Nucleus accumbens (tissue), 56 donors: ENCODE measurements at places on chromosomes 7 and 10.

GRCh38 chr7:5143935-5144903, 45.8 kb upstream of the WIPI2 start:
- peak; percentile 19 for DNase-seq

GRCh38 chr7:123935436-123936381, 10.7 kb downstream of the SPAM1 start:
- DNase-seq = no peak

DNA sequence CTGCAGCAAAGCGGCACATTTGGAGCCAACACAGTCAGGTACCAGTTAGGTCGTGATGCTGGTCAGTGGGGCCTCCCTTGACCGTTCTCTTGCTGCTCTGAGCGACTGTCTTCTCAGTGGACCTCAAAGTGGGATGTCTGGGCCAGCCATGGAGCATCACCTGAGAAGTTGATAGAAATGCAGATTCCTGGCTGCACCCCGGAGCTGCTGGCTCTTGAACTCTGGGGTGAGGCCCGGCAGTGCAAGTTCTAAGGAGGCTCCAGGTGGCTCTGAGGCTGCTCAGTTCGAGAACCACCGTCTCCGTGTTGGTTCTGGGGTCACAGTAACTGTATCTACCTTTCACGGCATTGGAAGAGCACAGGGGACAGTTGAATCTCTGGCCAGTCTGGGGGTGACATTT, 147.5 kb downstream of the WDR37 start:
- no peak for DNase-seq

DNA sequence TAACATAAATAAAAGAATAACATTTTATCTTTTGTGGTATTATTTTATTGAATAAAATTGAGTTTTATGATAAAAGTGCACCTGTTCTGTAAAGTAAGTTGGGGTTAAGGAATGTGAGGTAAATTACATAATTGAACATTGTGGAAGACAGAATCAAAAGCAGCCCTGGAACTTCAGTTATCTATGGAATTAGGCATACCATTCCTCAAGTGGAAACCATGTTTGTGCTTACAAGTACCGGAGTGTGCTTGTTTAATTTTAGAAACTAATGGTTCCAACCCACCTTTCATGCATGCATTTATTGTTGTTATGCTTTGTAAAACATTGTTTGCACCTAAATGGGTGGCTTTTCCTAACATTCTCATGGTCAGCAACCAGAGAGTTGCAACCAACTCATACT, 28.0 kb downstream of the RBM17 start:
- no peak for DNase-seq

- DNase-seq = no peak
Observed at GRCh38 chr7:105675934-105676371, 94.7 kb upstream of the EFCAB10 start.

- DNase-seq = no peak
Observed at GRCh38 chr10:46298477-46299285, 11.9 kb downstream of the ANTXRL start.

GRCh38 chr7:97357459-97357858, 240.0 kb downstream of the SDHAF3 start:
- DNase-seq = no peak

- no peak for DNase-seq
Observed at GRCh38 chr10:33643042-33643441, 308.6 kb upstream of the NRP1 start.

DNA sequence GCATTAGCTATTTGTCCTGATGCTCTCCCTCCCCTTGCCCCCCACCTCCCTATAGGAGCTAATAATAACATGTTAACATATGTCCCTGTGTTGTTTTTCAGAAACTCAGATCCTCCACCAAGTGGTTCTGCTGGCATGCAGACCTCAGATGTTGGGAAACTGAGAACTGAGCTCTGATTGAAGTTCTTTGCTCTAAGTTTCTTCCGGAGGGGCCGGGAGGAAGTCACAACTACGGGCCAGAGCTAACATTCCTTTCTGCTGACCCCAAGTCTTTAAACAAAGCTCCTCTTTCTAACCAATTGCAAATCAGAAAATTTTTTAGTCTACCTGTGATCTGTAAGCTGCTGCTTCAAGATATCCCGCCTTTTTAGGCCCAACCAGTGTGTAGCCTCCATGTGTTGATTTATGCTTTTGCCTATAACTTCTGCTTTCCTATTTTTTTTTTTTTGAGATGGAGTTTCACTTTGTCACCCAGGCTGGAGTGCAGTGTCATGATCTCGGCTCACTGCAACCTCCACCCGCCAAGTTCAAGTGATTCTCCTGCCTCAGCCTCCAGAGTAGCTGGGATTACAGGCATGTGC, 66.6 kb downstream of the LYZL1 start:
- DNase-seq = no peak

- DNase-seq = no peak
Observed at GRCh38 chr7:151088856-151089699, 2.8 kb downstream of the AGAP3 start.

DNA sequence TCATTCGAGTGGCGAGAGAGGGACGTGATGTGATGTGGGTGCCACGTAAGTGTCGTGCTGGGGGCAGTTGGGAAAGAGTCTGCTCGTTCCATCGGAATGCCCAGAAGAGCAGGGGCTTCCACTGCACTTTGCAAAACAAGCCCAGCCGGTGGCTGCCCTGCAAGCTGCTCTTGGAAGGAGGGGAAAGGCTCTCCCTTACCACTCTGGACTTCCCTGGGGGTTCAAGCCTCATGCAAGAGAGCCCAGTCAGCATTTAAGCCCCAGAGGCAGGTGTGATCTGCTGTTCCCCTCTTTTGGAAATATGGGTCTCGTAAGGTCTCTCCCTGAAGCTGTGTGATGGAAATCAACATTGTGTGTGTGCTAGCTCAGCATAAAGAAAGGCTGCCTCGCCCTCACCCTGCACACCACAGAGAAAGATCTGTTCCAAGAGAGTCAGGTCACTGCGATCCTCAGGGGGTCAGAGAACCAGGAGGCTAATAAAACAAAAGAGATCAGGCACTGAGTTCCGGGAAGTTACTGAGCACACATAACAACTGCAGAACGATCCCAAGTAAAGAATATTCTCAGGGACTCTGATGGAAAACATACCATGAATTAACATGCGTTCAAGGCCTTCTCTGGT, 212.5 kb downstream of the ADAM12 start:
- DNase-seq = no peak

DNA sequence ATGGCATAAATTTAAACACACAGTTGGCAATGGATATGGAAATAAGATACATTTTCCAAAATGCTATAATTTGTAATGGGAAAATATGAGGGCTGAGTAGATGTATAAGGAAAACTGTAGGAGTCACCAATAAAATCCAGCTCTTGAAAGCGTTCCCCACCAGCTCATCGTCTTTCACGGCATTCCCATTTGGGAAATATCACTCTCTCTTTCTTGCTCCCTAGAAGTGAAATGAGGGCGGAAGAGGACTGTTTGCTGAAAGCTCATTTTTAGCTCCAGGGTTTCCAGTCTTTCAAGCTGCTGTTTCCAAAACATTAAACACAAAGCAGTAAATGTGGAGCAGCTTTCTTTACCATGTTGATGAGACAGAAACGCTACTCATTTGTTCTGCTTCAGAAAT, 104.6 kb upstream of the SFMBT2 start:
- no peak for DNase-seq

GRCh38 chr10:24944512-24945255, 7.7 kb downstream of the PRTFDC1 start:
- DNase-seq = no peak

- DNase-seq = no peak
Observed at GRCh38 chr7:44325811-44326241, 432 bp upstream of the CAMK2B start.

DNA sequence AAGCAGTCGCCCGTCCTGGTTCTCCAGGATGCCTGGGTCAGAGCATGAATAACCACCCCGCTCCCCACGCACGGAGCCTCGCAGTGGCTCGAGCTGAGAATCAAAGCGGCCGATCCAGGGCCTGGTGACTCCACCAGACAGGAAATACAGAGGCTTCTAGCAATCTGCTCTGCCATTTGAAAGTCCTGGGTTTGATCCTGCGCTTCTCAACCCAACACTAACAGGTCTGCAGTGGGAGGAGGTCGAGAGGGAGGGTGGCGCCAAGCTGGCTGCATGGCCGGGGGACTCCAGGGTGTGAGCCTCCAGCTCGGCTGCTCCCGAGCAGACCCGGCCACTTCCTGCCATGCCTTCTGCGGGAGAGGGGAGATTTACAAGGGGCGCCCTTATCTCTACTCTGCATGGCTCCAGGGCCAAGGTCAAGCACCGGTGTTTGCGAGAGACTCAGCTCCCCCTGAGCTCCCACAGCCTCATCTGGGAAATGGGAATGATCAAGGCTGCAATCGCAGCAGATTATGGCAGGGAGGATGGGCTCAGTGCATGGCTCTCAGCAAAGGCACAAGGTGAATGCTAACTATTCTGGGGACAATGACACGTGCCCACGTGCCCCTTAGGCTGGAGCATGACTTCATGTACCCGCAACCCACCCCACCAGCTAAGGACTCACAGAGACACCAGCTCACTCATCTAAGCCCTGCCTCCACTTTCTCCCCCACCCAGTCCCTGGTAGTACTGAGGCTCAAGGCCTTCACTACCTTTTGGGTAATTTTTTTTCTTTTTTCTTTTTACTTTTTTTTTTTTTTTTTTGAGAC, 73.9 kb upstream of the TNRC18 start:
- no peak for DNase-seq

DNA sequence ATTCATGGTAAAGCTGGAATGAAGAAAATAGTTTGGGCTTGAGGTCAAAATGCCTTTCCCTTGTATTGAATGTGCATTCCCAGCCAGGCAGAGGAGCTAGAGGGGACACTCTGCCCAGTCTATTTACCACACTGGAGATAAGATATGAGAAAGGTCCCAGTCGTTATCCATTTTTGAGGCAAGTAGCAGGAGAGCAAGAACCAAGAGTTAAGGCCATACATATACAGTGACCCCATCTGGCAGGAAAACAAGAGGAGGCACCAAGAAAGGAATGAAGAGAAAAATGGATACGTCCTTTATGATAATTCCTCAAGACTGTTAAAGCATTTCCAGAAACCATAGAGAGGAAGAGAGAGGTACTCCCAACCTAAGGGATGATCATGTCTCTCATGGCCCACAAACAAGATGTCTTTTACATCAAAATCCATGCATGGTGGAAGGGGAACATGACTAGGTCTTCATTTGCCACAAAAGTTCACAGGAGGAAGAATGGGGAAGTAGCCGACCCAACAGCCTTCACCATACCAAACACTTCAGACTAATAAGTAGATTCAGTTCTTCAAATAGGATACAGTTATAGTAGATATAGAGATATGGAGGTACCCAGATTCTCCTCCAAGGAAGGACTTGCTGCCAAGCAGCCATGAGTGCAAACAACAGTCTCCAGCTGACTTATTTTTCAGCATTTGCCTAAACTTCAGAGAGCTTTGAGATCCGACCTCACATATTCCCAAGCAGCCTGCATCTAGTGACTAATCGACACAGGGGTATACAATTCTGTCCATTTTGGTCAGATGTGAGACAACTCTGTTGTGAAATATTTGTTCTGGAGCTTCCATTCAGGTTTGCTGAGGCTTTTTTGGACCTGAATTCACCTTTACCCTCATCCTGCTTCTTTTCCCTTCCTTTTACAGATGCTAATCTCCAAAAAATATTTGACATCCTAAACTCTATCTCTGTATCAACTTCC, 61.1 kb upstream of the CCDC71L start:
- DNase-seq = no peak

- no peak for DNase-seq
Observed at GRCh38 chr7:43211693-43212092, 99.2 kb downstream of the HECW1 start.

DNA sequence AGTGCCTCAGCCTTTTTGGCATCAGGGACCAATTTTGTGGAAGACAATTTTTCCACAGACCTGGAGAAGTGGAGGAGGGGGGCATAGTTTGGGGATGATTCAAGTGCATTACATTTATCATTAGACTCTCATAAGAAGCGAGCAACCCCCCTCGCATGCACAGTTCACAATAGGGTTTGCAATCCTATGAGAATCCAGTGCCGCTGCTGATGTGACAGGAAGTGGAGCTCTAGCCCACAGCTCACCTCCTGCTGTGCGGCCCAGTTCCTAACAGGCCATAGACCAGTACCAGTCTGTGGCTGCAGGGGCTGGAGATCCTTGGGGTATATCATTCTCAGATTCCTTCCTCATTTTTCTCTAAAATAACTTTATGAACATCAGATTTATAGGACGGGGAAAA, 50.8 kb downstream of the ATAD1 start:
- no peak for DNase-seq

DNA sequence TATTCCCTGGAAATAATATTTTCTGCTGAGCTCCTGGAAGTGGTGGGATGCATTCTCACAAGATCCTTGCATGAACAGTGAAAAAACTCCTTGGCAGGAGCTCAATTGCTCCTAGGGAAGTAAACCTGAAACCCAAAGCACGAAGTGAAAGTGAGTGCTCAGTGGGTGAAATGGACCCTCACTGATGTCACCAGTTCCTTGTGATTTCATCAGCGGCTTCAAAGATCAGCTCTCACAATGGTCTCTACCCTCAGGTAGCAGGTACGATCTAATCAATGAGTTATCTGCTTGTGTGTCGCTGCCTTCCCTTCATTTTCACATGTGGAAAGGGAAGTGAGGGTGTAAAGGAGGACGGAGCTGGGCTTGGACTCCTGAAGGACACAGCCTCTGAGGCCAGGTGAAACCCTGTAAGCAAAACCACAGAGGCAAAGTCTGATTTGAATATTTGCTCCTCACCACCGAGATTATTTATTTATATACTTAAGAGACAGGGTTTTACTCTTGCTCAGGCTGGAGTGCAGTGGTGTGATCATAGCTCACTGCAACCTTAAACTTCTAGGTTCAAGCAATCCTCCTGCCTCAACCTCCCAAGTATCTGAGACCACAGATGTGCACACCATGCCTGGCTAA, 255.4 kb upstream of the LYZL1 start:
- no peak for DNase-seq

- no peak for DNase-seq
Observed at GRCh38 chr10:35300063-35300699, 36.1 kb upstream of the CCNY start.

DNA sequence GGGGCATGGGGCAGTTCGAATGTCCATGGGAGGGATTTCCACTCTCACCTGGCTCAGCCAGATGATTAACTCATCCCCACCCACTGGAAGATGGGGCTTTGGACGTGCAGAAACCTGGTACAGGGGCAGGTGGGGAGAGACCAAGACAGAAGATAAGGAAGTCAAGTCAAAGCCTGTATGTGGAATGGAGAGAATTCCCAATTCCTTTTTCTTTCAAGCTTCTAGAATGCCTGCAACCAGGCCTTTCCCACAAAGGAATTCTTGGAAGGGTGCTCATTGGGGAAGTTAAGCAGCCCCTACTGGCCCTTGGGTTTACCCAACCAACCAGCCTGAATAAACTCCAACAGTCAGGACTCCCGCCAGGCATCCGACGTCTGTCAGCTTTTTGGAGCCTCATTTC, 39.1 kb downstream of the CCM2 start:
- no peak for DNase-seq

DNA sequence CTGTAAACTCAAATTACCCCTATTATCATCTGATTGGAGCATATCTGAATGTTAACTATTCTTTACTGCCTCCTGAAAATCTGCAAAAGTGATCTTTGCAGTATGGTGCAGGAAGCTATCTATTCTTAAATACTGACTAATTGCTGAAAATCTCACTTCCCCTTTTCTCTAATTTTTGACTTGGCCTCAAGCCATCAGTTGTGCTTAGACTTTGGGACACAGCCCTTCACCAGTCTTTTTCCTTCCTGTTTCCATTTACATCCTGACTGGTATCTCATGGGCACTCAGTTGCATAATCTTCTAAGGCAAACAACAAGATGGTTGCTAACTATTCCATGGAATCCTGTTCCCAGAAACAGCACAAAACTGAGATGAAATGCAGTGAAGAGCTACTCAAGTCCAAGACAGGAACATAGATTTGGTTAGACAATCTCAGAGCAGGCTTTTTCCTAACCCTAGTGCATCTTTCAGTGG, 228.5 kb downstream of the SORCS1 start:
- DNase-seq = no peak

GRCh38 chr10:22437620-22438588, 92.6 kb downstream of the SPAG6 start:
- no peak for DNase-seq
